ENCODE measurements at places on chromosomes 1 and 21.

DNA sequence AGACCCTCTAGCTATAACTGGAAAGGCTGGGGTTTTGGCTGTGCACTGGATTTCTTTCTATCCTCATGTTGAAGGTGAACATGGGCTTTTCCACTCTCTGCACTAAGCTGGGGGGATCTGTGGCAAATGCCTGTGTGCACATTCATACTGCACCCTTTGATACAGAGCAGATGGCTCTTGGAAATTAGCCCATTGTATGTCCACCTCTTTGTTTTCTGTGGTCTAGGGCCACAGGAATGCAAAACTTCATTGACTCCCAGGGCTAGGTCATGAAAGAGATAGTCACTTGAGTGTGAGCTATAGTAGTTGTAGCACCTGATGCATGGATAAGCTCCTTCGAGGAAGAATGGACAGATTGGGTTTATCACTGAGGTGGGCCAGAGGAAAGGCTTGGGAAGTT is 5.7 kb upstream of the OR14A16 start:
- DNase-seq = no peak

DNA sequence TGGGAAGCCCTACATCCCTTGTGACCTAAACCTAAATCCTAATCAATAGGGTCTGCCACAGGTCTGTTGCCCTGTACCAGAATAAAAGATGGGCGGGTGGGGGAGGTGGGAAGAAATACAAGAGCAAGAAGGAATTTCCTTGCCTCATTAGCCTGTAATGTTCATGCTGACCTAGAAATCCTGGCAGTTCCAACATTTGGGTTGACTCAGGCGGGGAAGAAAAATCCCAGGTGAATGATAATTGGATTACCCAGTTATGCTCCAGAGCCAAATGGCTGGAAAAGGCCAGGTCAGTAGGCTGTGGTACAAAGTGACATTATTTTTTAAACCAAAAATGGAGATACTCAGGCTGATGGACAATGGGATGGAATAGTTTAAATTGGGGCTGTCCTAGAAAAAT is 27.3 kb upstream of the A3GALT2 start:
- DNase-seq = no peak

GRCh38 chr1:228778961-228779360 is 43.7 kb downstream of the RHOU start:
- DNase-seq = no peak

GRCh38 chr1:231600458-231600976 is 26.1 kb upstream of the DISC1 start:
- DNase-seq = no peak

DNA sequence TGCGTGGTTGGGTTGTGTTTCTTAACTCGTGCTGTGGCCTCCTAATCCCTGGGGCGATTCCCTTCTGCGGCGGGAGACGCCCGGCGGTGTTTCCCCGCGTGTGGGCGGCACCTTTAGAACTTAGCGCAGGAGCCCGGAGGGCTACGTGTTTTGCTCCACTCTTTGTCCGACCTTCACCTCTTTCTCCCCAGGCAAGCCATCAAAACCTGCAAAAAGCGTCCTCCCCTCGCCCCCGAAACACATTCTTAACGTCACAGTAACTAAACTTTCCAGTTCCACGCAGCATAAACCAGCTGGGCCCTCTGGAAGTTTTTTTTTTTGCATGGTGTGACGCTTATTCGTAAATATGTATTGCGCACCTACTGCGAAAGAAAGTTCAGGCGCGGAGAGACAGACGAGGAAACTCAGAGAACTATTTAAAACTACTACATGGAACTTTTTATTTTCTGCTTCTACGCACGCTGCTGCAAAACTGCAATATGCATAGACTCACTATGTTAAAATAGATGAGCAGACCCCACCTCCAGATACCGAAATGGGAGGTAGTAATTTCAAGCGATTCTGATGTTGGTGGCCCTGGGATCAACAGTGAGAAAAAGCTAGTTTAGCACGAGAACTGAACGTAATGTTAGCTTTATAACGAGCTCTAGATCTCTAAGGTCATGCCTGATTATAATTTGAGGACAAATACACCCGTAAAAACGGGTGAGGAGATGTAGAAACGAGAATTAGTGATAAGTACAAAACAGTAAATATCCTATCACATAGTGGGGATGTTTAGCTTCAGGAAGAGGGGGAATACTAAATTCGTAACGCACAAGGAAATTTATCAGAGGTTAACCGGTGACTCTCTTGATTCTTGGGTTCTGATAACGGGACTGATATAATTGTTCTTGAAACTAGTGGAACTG is 920 bp downstream of the MTR start:
- DNase-seq = no peak

DNA sequence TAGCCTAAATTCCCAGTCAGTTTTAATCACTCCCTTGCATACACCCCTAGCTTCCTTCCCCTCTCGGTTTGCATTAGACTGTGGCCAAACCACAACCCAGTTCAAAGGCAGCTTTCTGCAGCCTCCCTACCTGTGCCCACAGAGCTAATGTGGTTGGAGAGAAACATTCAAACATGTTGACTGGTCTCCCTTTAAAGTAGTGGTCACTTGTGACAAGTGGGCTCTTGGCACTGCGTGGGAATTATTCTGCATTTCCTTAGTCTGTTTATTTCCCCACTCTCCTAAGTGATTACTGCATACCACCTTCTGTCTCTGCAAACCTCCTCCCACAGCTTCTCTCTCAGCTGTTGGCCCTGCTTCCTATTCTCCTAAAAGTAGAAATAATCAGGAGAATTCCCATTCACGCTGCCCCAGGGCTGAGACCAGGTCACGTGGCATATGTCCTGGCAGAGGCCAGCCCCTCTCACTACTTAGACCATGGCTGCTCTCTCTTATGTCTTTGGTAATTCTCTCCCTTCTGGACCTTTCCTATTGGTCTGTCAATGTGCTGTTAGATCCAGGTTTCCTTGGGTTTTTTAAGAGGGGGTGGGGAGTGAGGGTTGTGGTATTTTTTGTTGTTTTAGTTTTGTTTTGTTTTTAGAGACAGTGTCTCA is 38.4 kb upstream of the CD101 start:
- no peak for DNase-seq

DNA sequence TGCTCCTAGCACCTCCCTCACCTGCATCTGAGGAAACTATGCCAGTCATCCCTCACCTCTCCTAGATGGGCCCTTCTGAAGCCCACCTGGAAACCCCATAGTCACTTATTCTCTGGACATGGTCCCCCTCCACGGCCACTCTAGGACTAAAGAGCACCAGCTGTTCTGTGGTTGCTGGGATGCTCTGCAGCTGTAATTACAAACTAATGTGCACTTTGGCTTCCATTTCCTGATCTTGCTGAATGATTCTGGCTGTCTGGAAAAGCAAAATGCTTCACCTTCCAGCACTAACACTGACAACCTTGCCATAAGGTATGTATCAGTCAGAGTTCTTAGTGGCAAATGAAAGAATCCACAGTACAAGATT is 48.7 kb upstream of the PSEN2 start:
- DNase-seq = no peak

DNA sequence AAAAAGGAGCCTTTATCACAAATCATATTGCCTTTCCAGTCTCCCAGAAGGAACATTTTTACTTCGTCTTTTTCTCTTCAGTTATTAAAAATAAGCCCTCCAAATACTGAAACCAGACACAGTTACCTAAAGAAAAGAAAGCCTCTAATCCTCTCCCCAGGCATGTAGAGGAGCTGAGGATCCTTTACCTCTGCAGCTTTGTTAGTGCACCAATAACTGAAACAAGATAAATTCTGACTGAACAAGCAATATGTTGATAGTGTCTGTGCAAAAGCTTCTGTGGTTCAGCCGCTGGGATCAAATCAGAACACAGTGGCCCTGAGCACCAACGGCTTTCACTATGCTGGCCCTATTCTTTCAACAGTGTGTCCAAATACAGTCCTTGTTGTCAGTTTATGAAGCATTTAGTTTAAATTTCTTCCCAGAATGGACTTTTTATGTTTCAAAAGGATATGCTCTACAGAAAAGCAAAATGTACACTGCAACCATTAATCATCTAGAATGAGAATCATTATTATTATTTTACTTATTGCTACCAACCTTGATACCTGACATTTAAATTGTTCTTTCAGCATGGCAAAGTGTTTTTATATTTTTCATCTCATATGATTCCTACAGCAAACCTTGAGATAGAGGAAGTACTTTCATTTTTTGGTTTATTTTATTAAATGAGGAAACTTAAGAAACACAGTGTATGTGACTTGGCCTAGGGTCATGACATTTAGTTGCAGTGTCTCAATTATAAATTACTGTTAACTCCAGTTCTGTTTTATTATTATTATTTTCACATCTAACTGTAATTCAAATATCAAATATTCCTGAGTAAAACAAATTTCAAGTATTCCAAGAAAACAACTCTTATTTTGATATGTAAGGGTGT is 217.9 kb downstream of the NEGR1 start:
- no peak for DNase-seq

GRCh38 chr1:37294529-37294928 is 179.9 kb upstream of the ZC3H12A start:
- no peak for DNase-seq

All from NCI-H1092 (cell line).